ENCODE measurements at places on chromosomes 2 and 18.

- no peak for DNase-seq
These were observed 40.5 kb downstream of the MYO5B start for GRCh38 chr18:50154420-50154819.

DNA sequence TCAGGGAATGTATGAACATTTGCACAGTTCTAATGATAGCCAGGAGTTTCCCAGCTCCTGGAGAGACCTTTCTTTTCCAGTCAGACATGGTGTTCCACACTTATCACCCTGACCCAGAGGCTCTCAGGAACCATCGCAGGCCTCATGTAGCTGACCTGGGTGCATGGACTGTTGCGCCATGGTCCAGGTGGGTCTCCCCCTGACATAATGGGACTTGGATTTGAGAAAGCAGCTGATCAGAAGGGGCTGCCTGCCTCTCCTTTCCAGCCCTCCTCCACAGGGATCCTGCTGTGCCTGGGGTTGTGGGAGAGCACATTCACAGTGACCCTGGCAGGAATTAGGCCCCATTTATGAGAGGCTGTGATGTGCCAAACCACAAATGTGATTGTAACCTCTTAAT is 133.4 kb upstream of the ALPP start:
- no peak for DNase-seq

DNA sequence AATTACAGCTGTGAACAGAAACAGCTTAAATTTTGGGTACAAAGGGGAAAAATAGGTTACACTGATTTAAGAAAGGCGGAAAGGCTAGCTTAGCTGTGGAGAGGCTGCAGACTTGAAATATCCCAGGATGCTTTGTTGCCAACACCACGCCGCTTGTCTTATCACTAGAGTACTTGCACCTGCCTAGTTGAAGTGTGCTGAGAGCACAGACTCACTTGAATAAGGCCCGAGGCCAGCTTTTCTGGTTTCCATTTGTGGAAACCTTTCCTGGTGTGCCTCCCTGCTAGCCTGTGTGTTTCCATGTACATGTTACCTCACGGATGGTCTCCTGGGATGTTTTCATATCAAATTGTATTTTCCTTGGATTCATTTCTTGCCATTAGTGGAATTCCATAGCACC is 3.2 kb downstream of the CABLES1 start:
- peak; percentile 31 for DNase-seq

- DNase-seq, result no peak
These were observed 49.4 kb downstream of the SLC66A2 start for GRCh38 chr18:79902075-79902474.

GRCh38 chr2:95316466-95317122 is 19.4 kb downstream of the KCNIP3 start:
- DNase-seq, result no peak

GRCh38 chr2:67896476-67896875 is 166.3 kb downstream of the C1D start:
- DNase-seq, result no peak

DNA sequence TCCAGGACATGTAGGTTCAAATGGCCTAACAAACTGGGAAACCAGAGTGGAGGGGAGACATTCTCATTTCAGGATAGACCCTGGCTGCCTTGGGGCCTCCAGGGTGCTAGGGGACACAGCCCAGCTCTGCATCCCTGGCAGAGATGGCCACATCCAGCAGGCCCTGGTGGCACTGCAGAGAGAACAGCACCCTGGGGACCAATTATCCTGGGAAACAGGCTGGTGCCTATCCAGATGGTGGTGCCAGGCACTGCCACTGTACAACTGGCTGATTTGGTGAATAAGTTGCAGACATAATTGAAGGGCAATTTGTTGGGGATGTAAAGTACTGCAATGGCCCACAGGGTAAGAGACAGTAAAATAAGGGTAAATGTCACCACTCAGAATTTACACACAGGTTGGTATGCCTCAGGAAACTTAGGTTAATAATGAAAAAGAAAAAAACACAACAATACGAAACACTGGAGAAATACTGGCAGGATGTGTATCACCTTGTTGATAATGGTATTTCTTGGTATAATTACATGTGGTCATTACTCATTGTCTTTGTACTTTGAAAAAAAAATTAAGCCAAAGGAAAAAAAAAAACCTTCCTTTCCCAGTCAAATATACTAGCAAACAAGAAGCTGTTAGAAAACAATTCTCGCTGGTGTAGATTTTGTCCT is 12.8 kb upstream of the SFTPB start:
- DNase-seq, result no peak

- DNase-seq, result no peak
These were observed 550.7 kb downstream of the RNF144A start for GRCh38 chr2:7467782-7468447.

DNA sequence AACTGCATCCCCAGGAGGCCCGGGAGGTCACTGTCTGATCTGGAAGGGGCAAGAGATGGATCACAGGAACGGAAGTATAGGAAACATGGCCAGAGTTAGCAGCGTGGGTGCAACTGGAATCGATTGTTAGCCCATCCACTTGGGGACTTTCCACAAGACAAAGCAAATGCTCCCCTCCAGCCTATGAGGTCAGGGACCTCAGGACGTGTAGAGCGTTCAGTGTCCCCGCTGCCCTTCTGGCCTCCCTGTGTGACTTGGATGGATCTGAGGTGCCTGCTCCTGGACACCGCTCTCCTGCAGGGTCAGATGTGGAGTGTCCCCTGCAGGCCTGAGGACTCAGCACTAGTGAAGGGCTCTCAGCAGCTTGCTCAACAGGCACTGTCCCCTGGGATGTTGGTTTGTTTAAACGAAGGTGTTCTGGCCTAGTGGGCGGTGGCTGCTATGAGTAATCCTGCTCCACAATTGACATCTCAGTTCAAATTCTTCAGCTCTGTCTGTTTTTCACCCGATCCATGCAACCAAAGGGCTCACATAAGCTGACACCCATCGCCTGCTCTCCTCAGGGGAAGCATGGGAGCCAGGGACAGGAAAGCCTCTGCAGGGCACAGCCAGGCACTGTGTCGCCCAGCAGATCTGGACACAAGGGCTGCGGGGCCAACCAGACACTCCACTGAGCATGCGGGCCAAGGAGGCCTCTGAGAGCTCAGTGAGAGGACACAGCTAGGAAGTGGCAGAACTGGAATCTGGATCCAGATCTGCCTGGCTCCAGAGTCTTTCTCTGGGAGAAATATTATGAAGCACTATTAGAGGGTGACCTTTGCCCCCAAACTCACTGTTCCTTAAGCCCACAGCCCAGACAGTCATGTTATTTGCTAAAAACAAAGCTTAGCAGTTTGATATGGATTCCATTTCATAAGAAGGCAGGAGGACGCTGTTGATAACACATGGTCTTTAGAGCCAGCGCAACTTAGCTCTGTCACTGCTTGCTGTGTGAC is 78.5 kb downstream of the RHOB start:
- no peak for DNase-seq

GRCh38 chr2:119449521-119449920 is 17.9 kb downstream of the TMEM37 start:
- DNase-seq, result no peak

- no peak for DNase-seq
These were observed 24.9 kb downstream of the EFHD1 start for GRCh38 chr2:232658217-232658785.

- no peak for DNase-seq
These were observed 223.2 kb upstream of the PXDN start for GRCh38 chr2:1967242-1968208.

- no peak for DNase-seq
These were observed 118.1 kb upstream of the EPAS1 start for GRCh38 chr2:46179037-46179621.

- DNase-seq, result no peak
These were observed 50.9 kb upstream of the CD226 start for GRCh38 chr18:69998523-69998987.

GRCh38 chr2:96091141-96091710 is 25.1 kb downstream of the ADRA2B start:
- DNase-seq, result no peak

DNA sequence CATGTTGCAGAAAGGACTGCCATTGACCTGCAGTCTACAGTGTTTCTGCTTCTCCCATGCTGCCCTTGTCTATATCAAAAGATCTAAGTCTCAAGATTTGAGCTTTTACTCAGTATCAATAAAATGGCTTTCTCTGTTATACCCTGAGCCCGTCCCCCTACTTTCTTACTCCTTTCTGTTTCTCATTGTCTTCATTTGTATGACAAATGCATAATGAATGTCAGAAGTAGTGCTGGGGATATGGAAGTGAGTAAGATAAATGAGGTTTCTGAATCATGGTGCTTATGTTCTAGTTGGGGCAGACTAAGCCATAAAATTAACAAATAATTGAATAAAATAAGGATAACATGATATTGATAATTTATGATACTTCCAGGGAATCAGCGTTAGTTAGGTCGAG is 128.6 kb downstream of the PARD3B start:
- DNase-seq, result no peak

- DNase-seq, result no peak
These were observed 25.4 kb downstream of the NPAS2 start for GRCh38 chr2:100845141-100845991.

- no peak for DNase-seq
These were observed 98.9 kb upstream of the EPC2 start for GRCh38 chr2:148545390-148546256.

- DNase-seq, result no peak
These were observed 114.5 kb downstream of the LOXHD1 start for GRCh38 chr18:46542545-46542944.

- DNase-seq, result no peak
These were observed 2094.5 kb upstream of the CELF4 start for GRCh38 chr18:39660141-39660540.

GRCh38 chr2:118388771-118389170 is 300.5 kb downstream of the INSIG2 start:
- DNase-seq, result no peak

- no peak for DNase-seq
These were observed 298.9 kb upstream of the NCKAP5 start for GRCh38 chr2:133867166-133867565.

DNA sequence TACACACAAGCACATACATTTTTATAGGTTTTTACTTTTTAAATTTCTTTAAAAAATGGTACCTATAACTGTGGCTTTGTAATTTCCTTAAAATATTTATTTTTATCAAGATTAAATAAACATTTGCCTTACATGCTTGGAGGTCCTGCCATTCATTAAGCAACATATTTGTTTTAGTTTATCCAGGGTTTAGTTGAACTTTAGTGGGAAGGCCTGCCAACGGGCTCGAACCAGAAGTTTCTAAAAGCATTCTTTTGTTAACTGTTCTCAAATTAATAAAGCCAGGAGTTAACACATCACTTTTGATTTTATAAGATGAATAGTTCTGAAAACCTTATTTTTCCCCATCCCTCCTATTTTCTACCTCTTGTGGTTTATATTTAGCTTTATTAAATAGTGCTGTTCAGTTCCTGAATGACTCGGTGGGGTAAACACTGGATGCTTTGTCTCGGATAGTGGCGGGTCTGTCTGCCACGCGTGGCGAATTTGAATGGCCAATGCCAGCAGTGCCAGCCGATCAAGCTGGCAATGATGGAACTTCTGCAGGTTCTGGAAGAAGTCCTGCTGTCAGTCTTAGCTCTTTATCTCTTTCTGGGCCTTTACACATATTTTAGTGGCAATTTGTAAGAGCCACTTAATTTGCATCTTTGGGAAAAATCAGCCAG is 32.2 kb downstream of the SH3YL1 start:
- no peak for DNase-seq

DNA sequence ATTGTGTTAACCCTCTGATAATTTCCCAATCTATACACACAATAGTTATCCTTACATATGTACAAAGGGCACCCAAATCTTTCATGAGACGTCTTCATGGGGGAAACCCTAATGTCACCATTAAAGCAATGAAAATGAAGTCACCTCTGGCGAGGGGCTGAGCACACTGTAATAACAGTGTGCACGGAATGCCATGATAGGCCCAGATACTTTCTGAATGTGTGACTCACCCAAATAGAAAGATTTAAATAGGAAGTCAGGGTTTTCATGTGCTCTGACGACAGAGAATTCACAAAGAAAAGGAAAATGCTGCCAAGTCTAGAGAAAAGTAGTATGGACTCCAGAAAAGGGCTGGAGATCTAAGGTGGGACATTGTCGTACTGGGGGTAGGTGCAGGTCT is 128.3 kb downstream of the SATB2 start:
- no peak for DNase-seq

GRCh38 chr2:144990661-144991060 is 470.7 kb upstream of the ZEB2 start:
- no peak for DNase-seq

DNA sequence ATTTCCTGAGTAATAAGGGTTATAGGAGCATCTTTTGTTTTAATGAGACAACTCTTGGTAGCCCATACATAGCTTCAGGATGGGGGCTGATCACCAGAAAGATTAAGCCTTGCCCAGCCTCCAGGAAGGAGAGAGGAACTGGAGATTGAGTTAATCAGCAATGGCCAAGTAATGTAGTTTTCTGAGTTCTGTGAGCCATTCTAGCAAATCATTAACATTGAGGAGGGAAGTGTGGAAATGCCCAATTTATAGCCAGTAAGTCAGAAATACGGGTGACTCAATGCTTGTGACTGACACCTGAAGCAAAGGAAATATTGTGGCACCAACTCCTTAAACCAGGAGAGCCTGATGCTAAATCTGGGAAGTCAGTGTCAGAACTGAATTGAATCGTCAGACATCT is 205.1 kb upstream of the SRD5A2 start:
- DNase-seq, result no peak

GRCh38 chr2:112168422-112169124 is 30.4 kb downstream of the FBLN7 start:
- no peak for DNase-seq

Measured in NCI-H1436 treated with DMSO at 0.1 percent for 48 hours (cell line).